Stimulated activated CD4-positive, alpha-beta T cell treated with anti-CD3 and anti-CD28 coated beads, TNF-alpha, amount 100 ng/mL, for 1 hour (primary cell): ENCODE measurements at places on chromosomes 11 and 22.

GRCh38 chr11:17770917-17771316, 36.3 kb downstream of the KCNC1 start:
- DNase-seq = no peak

- no peak for DNase-seq
These were observed 295.9 kb downstream of the MIAT start for GRCh38 chr22:26953012-26953883.

DNA sequence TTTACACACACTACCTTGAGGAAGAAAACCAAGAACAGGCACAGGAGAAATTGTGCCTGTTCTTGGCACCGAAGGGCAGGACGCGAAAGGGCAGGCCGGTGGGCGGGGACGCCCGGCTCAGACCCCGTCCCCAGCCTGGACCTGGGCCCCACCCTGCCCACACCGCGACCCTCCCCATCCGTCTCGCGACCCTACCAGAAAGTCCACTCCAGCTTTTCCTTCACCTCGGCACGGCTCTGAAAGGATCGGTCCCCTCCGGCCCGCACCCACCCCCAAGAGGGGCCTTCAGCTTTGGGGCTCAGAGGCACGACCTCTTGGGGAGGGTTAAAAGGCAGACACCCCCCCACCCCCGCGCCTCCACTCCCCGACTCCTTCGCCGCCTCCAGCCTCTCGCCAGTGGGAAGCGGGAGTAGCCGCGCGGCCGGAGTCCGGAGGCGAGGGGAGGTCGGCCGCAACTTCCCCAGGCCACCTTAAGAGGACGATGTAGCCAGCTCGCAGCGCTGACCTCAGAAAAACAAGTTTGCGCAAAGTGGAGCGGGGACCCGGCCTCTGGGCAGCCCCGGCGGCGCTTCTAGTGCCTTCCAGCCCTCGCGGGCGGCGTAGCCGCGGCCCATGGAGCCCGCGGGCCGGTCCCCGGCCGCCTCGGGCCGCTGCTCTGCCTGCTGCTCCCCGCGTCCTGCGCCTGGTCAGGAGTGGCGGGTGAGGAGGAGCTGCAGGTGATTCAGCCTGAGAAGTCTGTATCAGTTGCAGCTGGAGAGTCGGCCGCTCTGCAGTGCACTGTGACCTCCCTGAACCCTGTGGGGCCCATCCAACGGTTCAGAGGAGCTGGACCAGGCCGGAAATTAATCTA, 4.4 kb downstream of the SEC14L6 start:
- no peak for DNase-seq

DNA sequence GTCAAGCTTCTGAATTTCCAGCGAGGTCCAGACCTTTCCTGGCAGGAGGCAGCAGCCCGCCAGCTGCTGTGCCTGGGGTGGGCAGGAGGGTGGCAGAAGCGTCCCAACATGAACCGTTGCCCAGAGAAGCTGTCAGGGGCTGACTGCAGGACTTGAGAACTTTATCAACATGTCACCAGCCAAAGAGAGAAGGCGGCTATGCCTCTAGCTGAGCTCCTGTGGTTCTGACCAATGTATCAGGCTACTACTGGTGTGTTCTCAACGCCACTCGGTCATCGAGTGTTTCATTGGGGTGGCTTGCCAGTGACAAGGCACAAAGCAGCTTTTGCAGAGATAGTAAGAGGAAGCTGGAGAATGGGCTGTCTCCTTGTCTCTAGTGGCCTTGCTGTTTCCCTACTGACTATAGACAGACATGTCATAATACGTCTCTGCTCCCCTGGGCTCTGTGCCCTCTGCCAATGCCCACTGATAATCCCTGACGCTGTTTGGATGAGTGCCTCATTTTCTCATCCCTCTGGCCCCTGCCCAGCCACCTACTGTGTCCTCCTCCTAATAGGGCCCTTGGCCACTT, 17.6 kb upstream of the ASCC2 start:
- DNase-seq = no peak

DNA sequence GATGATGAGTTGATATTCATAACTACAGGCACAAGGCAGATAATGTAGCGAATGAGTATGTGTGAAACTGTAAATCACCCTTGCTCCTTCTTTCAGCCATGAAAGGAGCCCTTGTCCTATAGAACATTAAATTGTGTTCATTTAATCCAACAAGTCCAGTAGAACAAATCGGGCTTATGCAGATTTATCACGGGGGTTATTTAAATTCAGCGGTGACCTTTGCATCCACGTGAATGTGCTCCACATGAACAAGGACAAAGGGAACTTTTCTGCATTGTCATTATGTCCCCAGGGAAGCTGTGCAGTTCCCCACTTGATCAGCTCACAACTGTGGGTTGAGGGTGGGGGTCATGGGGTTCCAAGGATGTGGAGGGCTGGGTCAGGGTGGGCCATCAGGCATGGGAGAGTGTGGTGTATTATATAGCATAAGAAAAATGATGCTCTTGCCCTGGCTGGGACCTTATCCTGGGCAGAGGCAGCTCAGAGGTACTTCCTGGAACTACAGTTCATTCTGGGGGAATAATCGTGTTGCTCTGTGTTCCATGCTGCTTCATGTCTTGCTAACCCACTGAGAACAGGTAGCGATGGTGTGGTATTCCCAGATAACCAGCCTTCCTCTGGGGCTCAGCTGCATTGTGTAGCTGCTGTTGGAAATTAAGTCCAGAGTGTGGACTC, 306.6 kb downstream of the FAT3 start:
- DNase-seq = no peak

- DNase-seq = no peak
These were observed 42.6 kb upstream of the SHANK2 start for GRCh38 chr11:71294846-71295600.

DNA sequence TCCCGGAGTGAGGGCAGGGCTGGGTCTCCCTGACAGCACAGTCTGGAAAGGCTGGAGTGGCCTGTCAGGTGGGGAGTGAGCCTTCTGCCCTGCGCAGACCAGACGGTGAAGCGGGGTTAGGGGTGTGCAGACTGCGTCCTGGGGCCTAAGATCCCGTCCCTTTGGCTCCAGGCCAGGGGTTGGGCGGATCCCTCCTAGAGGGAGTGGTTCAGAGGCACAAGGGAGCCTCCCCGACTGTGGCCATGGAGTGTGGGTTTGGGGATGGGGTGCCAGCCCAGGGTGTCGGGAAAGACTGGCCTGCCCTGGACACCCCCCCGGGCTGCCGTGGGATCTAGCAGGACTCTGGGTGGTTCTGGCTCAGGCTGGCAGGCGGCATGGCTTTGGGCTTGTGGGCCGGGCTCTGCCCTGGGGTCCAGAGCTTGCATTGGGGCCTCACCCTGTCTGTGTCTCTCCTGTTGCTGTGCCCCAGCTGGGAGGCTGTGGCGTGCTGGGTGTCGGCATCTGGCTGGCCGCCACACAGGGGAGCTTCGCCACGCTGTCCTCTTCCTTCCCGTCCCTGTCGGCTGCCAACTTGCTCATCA, 19.5 kb downstream of the TSPAN4 start:
- DNase-seq = no peak

DNA sequence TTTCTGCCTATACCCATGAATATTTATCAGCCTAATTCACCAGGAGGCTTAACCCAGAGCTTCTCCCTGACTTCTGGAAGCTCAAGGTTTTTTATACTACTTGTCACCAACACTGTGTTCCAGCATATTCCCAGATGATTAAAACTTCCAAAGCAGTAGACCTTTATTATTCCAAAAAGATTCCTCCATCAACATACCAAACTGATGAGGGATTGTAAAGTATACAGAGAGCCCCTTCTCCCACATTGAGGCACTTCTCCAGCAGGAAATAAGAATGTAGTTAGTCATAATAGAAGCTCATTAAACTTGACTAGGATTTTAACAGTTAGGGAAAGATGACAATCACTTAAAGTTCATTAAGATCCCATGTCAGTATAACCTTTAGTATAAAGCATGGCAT, 51.4 kb upstream of the CEP126 start:
- no peak for DNase-seq

DNA sequence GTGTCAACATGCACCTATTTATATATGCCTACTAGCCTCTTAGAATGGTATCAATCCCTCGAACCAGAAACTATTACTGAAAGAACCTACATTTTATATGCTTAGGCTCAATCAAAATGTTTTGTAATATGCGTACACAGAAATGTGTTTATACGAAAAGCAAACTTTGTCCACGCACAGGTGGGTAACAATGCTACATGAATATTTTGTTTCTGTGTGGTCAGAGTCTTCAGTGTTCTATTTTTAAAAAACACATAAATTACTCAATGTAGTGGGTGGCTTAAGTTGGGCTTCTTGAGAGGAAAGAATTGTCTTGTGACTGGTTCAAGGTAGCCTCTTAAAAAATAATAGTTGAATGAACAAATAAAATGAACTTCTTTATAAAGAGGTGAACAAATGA, 46.1 kb downstream of the SYTL2 start:
- DNase-seq = no peak

GRCh38 chr22:30036656-30037055, 43.6 kb upstream of the HORMAD2 start:
- DNase-seq = no peak

- DNase-seq = no peak
These were observed 47.8 kb downstream of the MRTFA start for GRCh38 chr22:40588726-40589125.

GRCh38 chr11:41978945-41979344, 519.5 kb upstream of the LRRC4C start:
- DNase-seq = no peak

GRCh38 chr11:7775689-7776088, 21.1 kb downstream of the OR5P2 start:
- DNase-seq = no peak

DNA sequence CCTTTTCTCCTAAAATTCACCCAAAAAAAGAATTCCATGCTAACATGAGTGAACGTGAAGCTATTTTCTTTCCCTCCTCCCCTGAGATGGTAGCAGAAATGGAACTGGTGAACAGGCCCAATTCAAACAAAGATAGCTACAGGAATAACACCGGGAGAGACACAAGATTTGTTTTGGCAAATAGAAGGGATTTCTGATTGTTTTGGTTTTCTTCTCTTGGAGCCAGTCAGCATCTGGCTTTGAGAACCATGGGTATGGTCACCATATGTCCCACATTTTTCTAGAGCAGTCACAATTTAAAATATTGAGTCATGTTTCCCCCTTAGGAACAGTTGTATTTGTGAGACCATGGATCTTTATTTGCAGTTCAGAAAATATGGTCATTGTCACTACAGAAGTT, 214.1 kb downstream of the FAM76B start:
- DNase-seq = no peak

GRCh38 chr11:60334005-60334620, 7.1 kb downstream of the MS4A6E start:
- peak; percentile 9 for DNase-seq

DNA sequence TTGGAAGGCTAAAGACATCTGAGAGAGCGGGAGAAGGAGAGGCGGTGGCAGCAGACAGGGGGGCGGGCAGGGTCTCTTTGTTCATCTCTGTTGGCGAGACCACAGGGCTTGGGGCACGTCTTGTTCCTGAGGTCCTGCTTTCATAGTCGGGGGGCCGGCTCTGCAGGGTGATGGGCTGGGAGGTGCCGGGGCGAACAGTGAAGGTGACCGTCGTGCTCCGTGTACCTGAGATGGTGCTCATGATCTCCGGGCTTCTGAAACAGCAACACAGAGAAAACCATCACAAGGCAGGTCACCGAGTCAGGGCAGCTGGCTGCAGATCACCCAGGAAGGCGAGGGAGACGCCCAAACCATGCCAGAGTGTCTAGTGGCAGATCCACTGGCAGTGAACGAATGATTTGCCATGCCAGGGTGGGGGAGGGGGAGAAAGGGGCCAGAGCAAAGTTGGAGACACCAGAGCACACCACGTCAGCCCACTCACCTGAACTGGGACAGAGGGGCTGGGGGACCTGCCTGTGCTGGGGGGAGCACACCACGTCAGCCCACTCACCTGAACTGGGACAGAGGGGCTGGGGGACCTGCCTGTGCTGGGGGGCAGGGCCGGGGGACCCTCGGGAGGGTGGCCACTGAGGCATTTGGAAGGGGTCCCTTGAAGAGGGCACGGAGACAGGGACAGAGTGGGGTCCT, 75.0 kb downstream of the CTTN start:
- no peak for DNase-seq

DNA sequence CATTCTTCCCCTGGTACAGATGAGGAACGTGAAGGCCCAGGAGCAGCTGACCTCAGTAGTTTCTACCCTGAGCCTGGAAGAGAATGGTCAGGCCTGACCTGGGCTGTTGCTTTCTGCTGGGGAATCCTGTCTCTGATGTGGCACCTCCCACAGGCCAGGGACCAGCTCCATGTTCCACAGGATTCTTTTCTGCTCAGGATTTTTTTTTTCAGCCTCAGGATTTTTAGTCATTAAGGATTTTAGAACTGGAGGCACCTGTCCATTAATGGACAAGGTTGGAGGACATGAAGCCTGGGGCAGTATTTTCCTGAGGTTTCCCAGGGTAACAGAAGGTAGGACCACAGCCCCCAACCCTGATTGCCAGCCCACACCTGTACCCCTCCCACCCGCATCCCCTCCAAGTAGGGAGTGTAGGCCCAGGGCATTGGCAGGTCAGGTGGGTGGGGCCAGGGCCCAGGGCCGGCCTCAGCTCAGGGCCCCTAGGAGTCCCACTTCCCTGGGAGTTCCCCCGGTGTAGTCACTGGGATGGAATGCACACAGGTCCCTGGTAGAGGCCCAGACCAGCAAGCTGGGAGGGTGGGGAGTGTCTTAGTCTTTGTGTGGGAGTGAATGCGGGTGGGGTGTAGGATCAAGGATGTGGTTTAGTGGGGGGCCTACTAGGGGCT, 16.1 kb downstream of the BIK start:
- no peak for DNase-seq

GRCh38 chr22:22388090-22388489, 120.5 kb downstream of the ZNF280B start:
- no peak for DNase-seq

- DNase-seq = no peak
These were observed 15.3 kb upstream of the OR10V1 start for GRCh38 chr11:59728913-59729312.

DNA sequence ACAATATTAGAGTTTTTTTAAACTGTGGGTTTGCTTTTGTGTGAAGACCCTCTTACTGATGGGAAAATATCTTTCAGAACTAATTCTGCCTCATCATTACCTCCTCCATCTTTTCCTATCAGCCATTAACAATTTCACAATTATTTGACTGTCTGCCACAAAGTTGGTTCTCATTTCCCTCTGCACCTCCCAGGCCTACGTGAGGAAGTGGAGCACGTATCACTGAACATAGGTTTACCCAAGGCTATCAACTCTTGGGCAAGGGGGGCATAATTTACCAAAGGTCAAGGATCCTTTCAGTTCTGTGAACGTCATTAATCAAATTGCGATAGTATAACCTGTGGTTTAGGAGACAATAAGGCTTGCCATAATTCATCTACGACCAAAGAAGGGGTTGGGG, 60.0 kb downstream of the LIF start:
- DNase-seq = no peak

- no peak for DNase-seq
These were observed 101.0 kb upstream of the AKIP1 start for GRCh38 chr11:8809939-8810539.
